ENCODE measurements at places on chromosomes 3 and 15.

DNA sequence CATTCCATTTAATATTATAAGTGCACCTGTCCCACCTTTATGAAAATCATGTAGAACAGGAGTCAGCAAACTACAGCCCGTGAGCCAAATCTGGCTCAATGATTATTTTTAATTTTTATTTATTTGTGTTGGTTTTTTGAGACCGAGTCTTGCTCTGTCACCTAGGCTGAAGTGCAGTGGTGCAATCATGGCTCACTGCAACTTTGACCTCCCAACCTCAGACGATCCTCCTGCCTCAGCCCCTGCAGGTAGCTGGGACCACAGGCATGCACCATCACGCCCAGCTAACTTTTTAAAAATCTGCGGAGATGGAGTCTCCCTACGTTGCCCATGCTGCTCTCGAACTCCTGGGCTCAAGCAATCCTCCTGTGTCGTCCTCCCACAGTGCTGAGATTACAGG, 42.0 kb downstream of the MYO1E start:
- no peak for DNase-seq

DNA sequence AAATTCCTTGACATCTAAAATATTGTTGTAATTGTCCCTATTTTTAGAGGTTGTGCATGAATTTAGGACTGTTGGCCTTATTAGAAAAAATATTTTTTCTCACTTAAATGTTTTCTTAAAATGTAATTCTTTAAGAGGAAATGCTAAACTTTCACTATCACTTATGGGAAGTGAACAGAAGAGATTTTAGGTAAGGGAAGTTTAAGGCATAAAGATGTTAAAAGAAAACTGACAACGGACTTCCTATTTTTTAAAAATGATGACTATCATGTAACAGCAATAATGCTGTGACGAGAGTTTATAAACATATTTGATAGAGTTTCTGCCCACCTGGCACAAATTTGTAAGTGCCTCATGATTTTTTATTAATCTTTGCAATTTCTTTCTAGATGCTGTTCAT, 3.1 kb downstream of the C3orf38 start:
- no peak for DNase-seq

DNA sequence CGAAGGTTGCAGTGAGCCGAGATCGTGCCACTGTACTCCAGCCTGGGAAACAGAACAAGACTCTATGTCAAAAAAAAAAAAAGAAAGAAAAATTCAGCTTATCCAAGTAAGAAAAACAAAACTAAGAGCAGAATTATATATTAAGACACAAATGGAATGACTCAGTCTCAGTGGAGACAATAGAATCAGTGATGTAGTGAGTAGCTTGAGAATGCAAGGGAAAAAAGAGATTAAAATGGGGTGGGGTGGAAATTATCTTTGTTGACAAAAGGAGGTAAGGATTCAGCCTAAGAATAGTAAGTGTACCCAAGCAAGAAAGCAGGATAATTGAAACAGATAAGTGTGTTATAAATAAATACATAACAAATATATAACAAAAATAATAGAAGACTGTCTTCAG, 70.7 kb downstream of the BLM start:
- no peak for DNase-seq

DNA sequence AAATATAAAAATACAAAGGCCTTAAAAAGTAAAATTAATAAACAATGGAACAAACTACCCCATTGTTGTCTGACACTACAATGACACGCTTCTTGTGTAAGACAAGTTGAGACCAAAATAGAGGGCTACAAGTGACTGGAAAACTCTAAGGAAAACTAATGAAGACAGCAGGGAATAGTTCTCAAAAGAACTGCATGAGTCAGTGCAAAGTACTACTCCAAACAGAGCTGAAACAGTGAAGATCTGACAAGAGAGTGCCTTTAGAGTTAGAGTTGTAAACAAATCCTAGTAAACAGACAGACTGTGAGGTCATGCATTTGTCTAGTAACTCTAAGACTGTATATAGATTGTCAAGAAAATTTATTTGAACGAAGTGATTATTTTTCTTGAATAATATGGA, 233.9 kb downstream of the BBX start:
- DNase-seq = no peak

- no peak for DNase-seq
Observed at GRCh38 chr15:31461375-31461774, 134.7 kb downstream of the KLF13 start.

DNA sequence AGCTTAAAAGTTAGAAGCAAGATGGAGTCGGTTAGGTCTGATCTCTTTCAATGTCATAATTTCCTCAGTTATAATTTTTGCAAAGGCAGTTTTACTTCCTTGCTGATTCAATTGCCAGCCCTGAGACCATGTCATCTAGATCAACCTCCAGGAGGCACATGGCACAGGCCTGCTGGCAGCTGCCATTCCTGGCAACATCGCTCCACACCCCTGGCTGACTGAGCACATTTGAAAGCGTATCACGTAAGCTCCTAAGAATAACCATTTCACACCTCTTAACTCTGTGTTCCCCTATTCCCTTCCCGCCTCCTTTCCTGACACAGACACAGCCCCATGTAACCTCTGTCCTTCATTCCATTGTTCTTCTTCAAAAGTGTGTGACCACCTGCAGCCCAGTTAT, 313.9 kb upstream of the CTNNB1 start:
- no peak for DNase-seq

- DNase-seq = no peak
Observed at GRCh38 chr3:150757768-150758167, 5.2 kb downstream of the SIAH2 start.

DNA sequence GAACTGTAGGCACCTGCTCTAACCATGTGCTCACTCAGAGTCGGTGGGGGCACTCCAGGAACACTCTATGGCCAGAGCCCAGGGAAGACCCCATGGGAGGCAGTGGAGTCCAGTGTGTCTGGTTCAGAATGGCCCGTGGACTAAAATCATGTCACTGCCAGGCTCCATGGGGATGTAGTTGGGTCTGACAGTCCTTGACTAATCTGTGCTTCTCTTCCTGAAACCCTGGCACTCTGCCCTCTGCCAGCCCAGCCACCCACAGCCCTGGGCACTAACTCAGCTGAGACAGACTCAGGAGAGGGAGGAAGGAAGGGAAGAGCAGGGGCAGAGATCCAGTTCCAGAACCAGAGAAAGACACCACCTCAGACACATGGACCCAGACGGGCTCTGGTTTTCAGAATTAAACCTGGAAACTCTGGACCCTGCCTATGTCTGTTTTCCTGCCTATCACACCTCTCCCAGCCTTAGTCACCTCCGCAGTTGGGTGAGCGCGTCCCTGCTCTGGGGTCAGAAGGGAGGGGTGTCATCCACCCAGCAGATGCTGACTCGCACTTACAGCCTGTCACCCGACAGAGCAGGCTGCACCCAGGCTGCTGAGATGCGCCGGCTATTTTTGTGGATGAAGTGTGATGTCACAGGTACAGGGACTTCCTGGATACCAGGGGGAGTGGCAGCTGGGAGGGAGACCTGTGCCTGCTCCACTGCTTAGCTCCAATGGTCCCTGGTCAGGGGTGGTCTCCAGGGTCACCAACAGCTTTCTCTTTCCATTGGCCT, 56.8 kb upstream of the INSYN1 start:
- DNase-seq = no peak

DNA sequence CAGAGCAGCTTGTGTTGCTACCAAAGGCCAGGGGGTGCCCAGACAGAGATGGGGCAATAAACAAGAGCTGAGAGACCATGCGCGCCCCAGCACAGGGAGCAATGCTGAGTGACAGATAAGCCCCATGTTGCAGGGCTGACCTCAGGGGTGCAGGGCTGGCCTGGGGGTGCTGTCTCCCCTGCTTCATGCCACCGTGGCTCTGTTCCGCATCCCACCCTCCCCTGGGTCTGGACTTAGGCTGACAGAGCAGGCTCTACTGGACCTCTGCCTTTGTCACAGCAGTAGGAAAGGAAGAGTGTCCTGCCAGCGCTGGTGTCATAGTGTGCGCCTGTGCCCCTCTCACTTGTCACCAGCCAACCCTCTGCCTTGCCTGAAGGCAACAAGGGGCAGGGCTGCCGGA, 67.4 kb upstream of the IQSEC1 start:
- DNase-seq = no peak

All from hematopoietic multipotent progenitor cell (in vitro differentiated cells).